ENCODE measurements at places on chromosomes 4 and X. TPM values are rescaled to one million over a fixed set of nuclear protein-coding genes. Genes with fewer than 3 reads are reported as not detected.

Gene EDNRA
- 11.7 TPM for total RNA-seq

- DNase-seq = no peak
Measured at GRCh38 chr4:21780148-21780547, 168.4 kb downstream of the KCNIP4 start.

Gene POU3F4
- total RNA-seq = 0.55 TPM

Gene RTL3
- total RNA-seq = not detected

Gene TSPAN7
- 2.0 TPM for total RNA-seq

- no peak for DNase-seq
Measured at GRCh38 chrX:46571423-46572339, 1.9 kb upstream of the CHST7 start.

Gene SRPK3
- 0.08 TPM for total RNA-seq

- DNase-seq = no peak
Measured at GRCh38 chrX:68114573-68115129, 318.6 kb downstream of the OPHN1 start.

DNA sequence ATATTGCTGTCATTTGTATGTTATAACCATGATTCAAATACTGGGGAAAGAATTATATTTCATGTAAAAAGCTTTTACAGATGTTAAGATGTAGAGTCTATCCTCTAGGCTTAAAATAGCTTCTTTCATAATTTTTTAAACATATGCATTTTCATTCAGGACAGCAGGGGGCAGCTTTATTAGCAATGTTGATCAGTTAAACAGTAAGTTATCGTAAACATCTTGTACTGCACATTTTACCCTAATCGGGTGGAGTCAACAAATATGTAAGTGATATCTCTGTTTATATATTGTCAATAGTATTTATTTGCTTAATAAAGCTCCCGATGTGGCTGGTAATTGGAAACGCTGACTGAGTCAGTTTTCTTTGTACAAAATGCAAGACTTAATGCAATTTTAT, 142.5 kb upstream of the MED14 start:
- no peak for DNase-seq

DNA sequence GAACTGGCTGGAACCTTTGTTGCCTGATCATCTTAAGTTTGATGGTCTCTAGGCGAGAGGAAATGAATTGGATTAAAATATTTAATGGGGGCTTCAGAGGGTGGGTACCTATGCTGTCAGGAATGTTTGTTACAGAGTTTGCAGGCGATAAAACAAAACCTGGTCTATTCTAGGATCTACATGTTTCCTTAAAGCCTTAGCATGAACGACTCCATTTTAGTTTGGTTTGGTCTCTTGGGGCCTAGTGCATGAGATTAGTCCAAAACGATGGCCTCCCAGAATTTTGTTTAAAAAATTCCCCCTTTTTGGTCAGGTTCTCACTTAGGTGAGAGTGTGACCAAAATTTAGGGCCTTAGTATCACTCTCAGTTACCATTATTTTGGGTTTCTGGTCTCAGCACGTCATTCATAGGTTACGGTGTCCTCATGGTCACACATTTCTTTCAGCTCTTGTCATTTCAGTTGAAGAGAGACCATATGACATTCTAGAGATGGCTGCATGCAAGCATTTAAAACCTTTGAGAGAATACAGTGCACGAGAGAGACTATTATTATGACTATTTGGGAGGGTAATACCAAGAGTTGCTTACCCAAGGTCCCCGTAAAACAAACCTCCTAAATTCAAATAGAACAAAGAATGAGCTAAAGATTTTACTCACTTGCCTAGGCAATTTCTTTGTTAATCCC, 13.8 kb downstream of the MOB1B start:
- DNase-seq = no peak

Gene FRMD7
- total RNA-seq = not detected

DNA sequence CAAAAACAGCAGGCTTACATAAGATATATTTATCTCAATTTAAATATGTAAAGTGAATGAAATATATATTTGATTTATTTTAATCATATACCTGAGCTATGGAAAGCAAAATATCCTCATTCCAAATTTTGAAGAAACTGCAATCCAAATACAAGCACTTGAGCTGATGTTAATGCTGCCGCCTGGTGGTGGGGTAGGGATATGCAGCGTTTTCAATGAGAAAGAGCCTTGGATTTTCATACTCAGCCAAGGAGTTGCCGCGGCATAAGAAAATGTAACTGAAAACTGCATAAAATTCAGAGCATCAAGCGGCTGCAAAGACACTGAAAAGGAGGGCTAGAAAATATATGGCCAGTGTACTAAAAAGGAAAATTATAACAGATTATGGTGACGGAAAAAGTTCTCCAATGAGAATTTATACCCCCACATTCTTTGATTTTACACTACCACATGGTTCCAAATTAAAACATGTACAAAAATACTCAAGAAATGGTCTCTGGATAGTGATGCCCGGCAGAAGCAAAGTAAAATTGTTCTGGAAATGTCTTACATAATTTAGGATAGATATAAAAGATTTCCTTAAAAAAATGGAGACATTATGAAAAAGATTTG, 660.3 kb upstream of the PITX2 start:
- DNase-seq = peak; percentile 7

GRCh38 chr4:170476351-170476750, 386.6 kb upstream of the AADAT start:
- DNase-seq = no peak

DNA sequence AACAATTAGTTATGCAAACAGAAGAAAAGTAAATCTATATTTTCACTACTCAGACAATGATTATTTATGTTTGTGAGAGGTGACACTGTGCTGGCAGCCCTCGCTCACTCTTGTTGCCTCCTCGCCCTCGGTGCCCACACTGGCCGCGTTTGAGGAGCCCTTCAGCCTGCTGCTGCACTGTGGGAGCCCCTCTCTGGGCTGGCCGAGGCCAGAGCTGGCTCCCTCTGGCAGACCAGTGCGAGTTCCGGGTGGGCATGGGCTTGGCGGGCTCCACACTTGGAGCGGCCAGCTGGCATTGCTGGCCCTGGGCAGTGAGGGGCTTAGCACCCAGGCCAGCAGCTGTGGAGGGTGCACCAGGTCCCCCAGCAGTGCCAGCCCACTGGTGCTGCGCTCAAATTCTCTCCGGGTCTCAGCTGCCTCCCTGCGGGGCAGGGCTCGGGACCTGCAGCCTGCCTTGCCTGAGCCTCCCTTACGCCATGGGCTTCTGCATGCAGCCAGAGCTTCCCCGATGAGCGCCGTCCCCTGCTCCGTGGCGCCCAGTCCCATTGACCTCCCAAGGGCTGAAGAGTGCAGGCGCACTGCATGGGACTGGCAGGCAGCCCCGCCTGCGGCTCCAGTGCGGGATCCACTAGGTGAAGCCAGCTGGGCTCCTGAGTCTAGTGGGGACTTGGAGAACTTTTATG, 902.6 kb downstream of the PDHA2 start:
- no peak for DNase-seq

DNA sequence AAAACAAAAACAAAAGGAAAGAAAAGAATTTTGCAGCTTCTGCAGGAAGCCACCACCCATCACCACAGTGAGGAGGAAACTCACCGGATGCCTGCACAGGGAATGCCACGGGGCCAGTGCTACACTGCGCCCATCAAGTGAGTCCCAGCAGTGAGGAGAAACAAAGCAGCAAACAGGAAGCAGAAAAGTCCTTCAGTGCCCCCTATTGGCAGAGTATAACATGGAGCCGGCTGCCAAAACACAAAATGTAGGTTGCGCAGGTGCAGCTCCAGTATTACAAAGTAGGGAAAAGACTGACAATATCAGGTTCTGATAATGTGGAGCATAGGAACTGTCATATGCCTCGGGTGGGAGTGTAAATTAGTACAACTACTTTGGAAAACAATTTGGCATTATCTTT, 23.3 kb upstream of the SCML2 start:
- DNase-seq = no peak

Gene BMPR1B
- total RNA-seq = 9.2 TPM

DNA sequence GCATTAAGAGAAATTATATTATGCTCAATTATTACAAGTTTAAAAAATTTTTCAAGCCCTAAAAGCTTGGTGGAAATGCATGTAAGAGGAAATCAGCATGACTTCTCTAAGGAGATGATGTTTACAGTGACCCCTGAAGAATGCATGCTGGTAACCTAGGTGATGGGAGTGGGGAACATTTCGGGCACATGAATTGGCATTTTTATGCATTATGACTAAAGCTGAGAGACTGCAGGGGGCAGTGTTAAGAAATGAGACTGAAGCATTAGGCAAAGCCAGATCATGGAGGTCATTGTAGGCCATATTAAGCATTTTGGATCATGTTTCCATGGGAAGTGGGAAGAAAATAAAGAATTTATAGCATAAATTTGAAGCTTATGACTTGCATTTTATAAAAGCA, 421.3 kb downstream of the FAT4 start:
- no peak for DNase-seq

Gene RNF150
- 3.2 TPM for total RNA-seq

- DNase-seq = no peak
Measured at GRCh38 chr4:64814616-64815015, 405.4 kb upstream of the TECRL start.

- DNase-seq = no peak
Measured at GRCh38 chr4:102477657-102478056, 23.5 kb upstream of the NFKB1 start.

DNA sequence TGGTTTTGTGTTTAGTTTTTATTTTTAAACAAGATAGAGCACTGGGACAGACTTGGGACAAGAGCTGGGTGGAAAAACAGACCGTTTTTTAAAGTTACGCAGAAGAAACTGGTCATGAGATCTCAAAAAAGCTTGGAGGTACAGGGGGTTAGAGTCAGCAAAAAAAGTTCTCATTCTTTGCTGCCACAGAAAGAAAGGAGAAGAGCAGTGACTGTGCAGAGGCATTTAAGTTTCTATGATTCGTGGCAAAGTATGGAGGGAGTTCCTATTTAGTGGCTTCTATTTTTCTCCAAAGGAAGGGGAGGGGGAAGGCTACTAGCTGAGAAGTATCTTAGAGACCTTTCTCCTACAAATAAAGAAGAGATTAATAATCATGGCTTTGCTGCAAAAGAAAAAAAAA, 68.3 kb downstream of the MANBA start:
- DNase-seq = no peak

GRCh38 chr4:80335226-80335553, 340 bp upstream of the CFAP299 start:
- no peak for DNase-seq

Gene OCRL
- 20.1 TPM for total RNA-seq

- no peak for DNase-seq
Measured at GRCh38 chr4:182221987-182222386, 21.2 kb upstream of the TENM3 start.

Gene GAB1
- 17.2 TPM for total RNA-seq

Gene SPANXD
- not detected for total RNA-seq

DNA sequence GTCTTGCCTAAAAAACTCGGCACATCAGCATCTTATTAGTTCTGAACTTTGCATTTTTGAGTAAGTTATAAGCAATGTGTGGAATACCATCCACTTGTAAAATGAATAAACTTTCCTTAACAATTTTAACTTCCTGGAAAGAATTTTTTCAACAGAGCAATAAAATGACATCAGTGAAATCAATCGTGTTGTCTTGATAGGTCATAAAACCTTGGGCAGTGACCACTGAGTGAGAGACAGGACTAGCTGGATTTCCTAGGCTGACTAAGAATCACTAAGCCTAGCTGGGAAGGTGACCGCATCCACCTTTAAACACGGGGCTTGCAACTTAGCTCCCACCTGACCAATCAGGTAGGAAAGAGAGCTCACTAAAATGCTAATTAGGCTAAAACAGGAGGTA, 403.0 kb upstream of the CNKSR2 start:
- DNase-seq = no peak

GRCh38 chr4:147825451-147826287, 93.8 kb downstream of the ARHGAP10 start:
- no peak for DNase-seq

Gene RPS6KA6
- total RNA-seq = 5.0 TPM

- no peak for DNase-seq
Measured at GRCh38 chr4:13766761-13767540, 139.4 kb upstream of the BOD1L1 start.

Gene EREG
- total RNA-seq = 7.5 TPM

- no peak for DNase-seq
Measured at GRCh38 chrX:72312311-72312940, 6.7 kb upstream of the CITED1 start.
